ENCODE measurements at places on chromosomes 2 and 18.

DNA sequence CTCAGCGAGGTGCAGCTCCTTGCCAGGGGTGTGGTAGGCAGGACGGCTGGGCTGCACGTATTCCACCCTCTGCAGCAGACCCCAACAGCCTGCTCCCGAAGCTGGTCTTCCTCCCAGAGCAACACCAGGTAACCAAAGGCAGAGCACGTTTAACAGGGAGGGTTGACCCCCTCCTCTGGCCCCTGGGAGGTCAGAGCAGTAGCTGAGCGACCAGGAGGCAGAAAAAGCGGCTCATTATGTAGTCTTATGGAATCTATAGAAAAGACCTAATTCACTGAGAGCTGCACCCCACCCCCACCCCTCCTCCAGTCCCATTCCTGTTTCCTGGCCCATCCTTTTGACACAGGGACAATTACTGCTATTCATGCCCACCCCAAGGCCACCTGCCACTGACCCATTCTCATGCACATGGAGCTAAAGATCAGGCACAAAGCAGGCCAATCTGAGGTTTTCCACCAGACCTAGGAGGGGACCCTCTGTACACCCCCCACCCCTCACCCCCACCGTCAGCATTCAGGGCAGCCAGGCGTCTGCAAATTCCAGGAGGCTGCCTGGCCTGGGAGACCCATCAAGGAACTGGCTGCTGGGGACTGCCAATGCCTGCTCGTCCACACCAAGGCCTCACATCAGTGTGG is 60.9 kb upstream of the FZD7 start:
- DNase-seq = no peak

DNA sequence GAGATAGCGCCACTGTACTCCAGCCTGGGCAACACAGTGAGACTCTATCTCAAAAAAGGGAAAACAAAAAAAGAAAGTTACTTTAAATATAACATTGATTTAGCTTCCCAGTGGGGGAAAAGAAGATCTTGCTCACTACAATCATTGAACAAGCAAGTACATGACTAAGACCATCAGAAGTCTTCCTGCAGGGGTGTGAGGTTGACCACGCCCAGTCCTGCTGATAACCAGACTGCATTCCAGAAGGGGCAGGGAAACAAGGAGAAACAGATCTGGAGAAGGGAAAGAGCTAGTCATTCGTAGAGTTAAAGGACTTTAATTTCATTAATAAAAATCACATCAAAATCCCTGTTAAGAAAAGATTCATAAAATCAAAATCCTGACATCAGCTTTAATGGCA is 77.5 kb downstream of the EPHA4 start:
- DNase-seq = no peak

GRCh38 chr2:54512663-54513362 is 56.7 kb downstream of the SPTBN1 start:
- no peak for DNase-seq

- DNase-seq = no peak
Observed at GRCh38 chr2:148102641-148103040, 81.8 kb downstream of the MBD5 start.

DNA sequence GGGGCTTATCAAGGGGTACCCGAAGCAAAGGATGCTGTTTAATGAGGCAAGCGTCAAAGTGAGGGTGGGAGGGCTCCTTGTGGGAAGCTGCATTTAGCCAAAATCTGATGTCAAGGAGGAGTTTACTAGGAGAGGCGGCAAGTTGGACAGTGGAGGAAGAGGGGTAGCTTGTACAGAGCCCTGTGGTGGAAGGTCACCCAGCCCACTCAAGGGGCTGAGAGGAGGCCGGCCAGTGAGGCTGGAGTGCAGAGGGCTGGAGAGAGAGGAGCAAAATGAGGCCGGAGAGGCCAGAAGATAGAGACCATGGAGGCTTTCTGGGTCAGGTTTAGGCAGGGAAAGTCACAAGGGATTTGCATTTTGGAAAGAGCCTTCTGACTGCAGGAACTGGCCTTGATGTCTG is 49.5 kb downstream of the ASB1 start:
- DNase-seq = no peak

GRCh38 chr18:46415532-46416252 is 241.3 kb downstream of the LOXHD1 start:
- no peak for DNase-seq

DNA sequence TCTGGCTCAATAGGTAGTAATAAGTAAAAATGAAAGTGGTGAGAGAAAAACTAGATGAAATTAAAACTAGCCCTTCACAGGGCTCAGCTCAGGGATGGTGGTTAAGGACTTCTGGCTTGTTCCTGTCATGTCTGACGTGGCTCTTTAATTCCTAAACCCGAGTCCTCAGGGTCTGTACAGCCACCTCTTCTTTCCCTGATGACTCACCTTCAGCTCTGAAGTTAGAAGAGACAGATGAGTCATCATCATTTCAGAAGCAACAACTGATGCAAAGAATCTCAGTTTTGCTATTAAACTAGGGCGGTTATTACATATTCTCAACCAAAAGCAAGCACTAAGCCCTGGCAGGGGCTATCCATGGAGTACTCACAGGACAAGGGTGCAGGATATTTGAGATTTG is 24.0 kb upstream of the ITGB6 start:
- DNase-seq = no peak

DNA sequence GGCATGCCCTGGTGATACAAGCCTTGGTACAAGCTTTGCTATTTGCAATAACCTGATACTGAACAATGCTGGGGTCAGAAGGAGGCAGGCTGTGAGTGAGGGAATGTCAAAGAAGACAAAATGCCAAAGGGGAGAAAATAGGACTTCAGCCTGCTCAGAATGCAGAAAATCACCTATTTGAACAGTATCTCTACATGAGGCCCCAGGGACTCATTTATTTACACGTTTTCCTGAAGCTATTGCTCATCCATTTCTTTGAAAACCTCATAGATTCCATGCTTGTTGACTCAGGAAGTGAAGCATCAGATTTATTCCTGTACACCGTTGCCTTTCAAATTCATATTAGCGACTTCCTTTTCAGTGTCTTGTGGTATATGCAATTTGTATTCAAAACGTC is 69.4 kb upstream of the CBLN2 start:
- DNase-seq = no peak
